Glomerular endothelial cell (primary cell): ENCODE measurements at places on chromosomes 4 and X. TPM values are rescaled to one million over a fixed set of nuclear protein-coding genes. Genes with fewer than 3 reads are reported as not detected.

GRCh38 chr4:152678841-152679240 is 956 bp downstream of the TMEM154 start:
- no peak for DNase-seq

DNA sequence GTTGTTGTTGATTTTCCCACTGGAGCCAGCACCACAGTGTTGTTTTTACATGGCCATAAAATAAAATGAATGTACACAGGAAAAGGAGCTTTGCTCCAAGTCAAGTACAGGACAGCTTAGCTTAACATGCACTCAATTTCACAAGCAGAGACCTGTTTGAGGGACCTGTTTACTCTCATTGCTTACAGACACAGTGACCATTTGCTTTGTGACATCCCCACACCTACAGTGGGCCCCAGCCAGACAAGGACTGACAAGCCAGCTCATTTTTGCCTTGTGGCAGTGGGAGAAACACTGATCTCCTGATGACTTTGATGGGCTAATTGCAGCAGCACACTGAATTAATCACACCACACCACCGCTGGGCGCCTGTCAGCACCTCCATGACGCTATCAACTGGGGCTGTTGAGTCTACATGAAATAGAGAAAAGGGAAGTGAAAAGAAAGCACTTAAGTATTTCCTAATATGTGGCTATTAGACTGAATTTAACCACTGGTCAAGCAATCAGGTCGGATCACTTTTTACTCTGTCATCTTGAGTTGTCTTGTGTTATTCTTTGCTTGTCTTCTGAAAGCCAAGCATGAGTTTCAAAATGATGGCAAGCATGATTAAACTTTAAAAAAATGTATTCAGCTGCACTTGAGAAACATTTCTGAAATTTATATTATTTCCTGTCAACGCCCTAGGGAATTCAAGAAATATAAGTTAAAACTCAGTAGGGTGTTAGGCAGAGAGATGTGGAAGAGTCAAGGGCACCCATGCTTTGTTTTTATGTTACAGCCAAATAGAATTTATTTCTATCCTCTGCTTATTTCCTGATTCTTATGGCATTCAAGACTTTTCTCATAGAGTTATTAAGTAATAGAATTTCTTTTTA is 557.7 kb downstream of the RAB28 start:
- DNase-seq = no peak

- DNase-seq = no peak
Observed at GRCh38 chr4:114883641-114884040, 229.8 kb downstream of the NDST4 start.

- DNase-seq = no peak
Observed at GRCh38 chr4:10092481-10093270, 23.9 kb downstream of the WDR1 start.

- DNase-seq = no peak
Observed at GRCh38 chr4:145423017-145423708, 58.5 kb upstream of the SMAD1 start.

- no peak for DNase-seq
Observed at GRCh38 chrX:123648028-123648810, 84.6 kb downstream of the THOC2 start.

- DNase-seq = no peak
Observed at GRCh38 chr4:15989424-15989823, 26.4 kb upstream of the FGFBP2 start.

ARMCX5 gene
- total RNA-seq = 8.1 and 11.8 TPM in 2 replicates

RNF212 gene
- total RNA-seq = 0.29 and 4.9 TPM in 2 replicates

RAB33A gene
- 0.47 and 0.92 TPM in 2 replicates for total RNA-seq

TENM3 gene
- 12.5 and 40.3 TPM in 2 replicates for total RNA-seq
